Stimulated activated CD4-positive, alpha-beta T cell treated with anti-CD3 and anti-CD28 coated beads, TNF-alpha, amount 100 ng/mL, for 24 hours (primary cell): ENCODE measurements at places on chromosomes 5 and 9.

GRCh38 chr5:5183189-5183699 is 43.1 kb downstream of the ADAMTS16 start:
- no peak for DNase-seq

GRCh38 chr5:43019291-43019613 is 20.9 kb downstream of the ANXA2R start:
- no peak for DNase-seq

DNA sequence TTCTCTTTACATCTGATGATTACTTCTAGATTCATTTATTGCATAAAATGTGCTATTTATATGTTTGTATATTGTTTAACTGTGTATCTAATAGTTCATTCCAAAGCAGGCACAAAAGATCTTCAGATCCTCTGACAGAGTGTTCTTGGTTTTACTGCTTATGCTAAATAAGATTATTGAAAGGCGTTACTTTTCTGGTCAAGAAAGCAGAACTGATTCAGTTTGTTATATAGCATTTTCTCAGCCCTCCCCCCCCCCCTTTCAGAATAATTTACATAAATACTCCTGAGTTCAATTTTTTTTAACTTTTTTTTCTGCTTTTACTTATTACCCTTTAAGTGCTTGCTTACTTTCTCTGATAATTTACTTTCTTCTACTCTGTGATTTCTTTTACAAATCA is 15.4 kb downstream of the CDC42SE2 start:
- DNase-seq: no peak

- DNase-seq: no peak
Measured at GRCh38 chr5:178249191-178249989, 16.8 kb upstream of the PHYKPL start.

DNA sequence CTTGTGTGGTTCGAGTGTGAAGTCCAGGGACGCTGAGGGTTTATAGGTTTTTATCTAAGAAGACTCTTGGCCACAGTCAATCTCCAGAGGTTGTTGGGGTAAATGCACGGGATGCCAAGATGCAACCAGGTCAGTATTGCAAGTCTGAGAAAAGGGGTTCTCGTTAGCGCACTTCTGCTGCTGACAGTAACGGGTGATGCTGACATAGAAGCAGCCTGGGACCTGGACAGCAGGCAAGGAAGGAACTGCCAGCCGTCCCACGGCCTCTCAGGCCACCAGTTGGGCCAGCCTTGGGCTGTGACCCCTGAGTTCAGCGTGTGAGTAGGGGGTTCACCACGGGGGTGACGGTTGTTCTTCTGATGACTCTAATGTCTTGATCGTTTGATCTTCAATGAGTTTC is 39.0 kb downstream of the TENT4A start:
- no peak for DNase-seq

- no peak for DNase-seq
Measured at GRCh38 chr9:105507096-105507790, 50.7 kb upstream of the FKTN start.

GRCh38 chr5:107806271-107806670 is 135.5 kb upstream of the EFNA5 start:
- no peak for DNase-seq

GRCh38 chr9:94270009-94270408 is 10.9 kb downstream of the ZNF169 start:
- DNase-seq: no peak

DNA sequence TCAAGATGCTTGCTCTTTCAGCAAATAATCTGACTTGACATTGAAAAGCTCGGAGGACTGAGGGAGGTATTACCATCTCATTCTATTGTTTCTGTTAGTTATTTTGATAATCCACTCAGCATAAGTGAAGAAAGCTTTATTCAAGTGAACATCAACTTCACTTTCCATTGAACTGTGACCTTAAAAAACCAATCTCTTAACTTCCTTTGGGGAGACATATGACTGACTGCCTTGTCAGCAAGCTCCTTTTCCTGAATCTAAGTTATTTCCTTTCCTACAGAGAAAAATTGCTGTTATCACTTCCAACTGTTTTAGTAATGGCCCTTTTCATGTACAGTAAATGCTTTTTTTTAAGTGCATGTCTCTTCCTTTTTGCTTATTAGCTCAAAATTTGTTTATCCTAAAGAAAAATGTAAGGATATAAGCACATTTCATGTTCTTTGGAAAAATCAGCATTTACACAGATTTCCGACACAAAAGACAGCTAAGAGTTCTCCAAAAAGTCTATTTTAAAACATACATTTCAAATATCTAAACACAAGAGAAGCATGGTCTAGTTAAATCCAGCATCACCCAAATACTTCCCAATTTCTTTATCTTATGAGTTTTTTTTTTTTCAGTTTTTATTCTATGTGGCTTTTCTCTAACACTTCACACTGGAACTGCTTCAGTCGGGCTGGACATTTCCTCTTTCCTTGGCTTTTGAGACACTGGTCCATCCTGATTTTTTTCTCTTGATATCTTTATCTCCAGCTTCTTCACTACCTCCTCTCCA is 117.9 kb upstream of the DAB2 start:
- DNase-seq: no peak

- no peak for DNase-seq
Measured at GRCh38 chr5:172370648-172371545, 83.4 kb downstream of the SH3PXD2B start.

GRCh38 chr5:73960023-73960422 is 334.0 kb downstream of the ARHGEF28 start:
- DNase-seq: no peak

- no peak for DNase-seq
Measured at GRCh38 chr5:167945542-167946384, 345.7 kb upstream of the WWC1 start.

DNA sequence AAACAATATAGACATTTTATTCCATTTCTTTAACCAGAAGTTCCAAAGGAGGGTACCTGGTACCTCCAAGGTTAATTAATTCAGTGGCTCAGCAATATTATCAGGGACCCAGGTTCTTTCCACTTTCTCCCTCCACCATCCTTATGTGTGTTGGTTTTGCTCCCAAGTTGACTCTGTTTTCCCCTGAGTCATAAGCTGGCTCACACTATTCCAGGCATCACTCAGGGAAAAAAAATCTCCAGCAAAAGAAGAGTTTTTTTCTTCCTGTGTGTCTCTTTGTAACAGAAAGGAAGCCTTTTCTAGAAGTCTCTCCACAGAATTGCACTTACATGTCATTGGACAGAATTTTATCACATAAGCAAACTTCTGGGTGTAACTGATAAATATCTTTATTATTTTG is 31.2 kb upstream of the GALNT10 start:
- DNase-seq: no peak

GRCh38 chr5:56175488-56175887 is 57.6 kb downstream of the ANKRD55 start:
- no peak for DNase-seq

DNA sequence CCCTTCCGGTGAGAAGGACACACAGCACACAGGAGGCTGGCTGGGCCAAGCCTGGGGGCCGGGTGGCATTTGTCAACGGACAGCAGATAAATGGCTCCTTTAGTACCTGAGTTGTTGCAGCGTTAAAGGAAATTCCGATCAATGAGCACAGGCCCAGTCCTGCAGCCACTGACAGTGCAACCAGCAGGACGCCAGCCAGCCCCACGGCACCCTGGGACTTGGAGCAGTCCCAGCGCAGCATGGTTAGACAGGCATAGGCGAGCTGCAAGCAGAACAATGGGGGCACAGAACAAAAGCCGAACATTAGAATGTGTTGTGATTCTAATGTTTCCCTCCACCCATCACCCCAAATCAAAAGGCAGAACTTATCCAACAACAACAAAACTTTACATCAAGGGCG is 39.3 kb downstream of the PTCH1 start:
- DNase-seq: no peak

- DNase-seq: no peak
Measured at GRCh38 chr9:16816011-16816410, 54.5 kb downstream of the BNC2 start.

GRCh38 chr5:8239198-8239597 is 370.2 kb downstream of the MTRR start:
- DNase-seq: no peak

GRCh38 chr5:59123595-59124561 is 541.0 kb downstream of the RAB3C start:
- no peak for DNase-seq

GRCh38 chr9:110156902-110157301 is 51.1 kb downstream of the C9orf152 start:
- no peak for DNase-seq

GRCh38 chr5:119264186-119264585 is 91.6 kb upstream of the TNFAIP8 start:
- no peak for DNase-seq

GRCh38 chr5:95989283-95990048 is 27.8 kb upstream of the ELL2 start:
- DNase-seq: no peak

GRCh38 chr5:93578813-93579691 is 2.0 kb downstream of the NR2F1-AS1 start:
- DNase-seq: no peak

DNA sequence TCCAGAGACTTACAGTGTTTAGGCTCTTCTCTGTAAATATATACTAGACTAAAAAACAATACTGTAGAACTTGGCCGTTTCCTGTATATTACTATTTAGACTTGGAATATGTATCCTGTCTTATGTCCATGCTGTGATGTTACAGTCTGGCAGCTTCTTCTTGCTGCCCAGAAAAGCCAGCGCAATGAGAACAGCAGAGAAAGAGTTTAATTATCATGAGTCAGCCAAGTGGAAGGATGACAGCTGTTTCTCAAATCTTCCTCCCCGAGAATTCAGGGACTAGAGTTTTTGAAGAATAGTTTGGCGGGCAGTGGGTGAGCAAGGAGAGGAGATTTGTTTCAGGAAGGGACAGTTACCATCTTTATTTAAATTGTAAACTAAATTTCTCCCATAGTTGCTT is 37.5 kb downstream of the NAA35 start:
- no peak for DNase-seq

DNA sequence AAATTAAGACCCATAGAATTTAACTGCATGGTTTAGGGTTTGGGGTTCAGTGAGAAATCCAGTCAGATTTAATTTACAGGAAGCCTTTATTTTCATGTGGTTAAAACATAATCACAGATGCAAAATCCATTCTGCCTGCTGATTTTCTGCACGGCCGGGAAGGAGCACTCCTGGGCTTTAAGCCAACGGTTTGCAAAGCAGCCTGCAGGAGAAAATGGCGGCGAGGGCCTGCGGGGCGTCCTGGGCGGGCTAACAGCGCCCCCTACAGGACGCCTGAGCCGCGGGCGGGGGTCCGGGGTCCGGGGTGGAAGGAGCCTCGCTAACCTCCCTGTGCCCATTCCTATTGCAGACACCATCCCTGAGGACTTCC is 47.6 kb downstream of the THBS4 start:
- DNase-seq: peak; percentile 66

DNA sequence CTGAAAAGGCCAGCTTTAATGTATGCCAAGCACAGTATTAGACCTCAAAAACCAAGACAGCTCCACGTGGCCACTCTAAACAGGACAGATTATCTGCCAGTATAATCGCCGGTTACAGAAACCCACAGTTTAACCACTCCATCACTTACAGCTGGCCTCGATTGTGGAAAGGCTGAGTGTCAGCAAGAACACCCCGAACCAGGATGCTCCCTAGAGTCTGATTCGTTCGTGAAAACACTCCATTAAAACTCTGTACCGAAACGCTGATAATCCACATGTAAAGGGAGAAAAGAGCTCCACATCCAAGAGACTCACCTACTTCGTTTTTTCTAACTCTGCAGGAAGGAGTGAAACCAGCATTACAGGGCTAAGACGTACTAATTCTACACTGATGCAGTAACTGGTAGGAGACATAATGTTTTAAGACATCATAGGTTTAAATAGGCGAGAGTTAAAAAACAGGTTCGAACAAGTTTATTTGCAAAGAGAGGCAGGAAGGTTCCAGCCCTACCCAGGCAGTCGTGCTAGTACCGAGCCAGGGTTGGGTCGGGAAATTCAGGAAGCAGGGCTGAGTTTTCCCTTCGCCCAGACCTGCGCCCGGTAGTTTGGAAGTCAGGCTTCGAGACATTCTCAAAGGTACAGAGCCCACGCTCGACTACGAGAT is 949 bp downstream of the SERINC5 start:
- no peak for DNase-seq

DNA sequence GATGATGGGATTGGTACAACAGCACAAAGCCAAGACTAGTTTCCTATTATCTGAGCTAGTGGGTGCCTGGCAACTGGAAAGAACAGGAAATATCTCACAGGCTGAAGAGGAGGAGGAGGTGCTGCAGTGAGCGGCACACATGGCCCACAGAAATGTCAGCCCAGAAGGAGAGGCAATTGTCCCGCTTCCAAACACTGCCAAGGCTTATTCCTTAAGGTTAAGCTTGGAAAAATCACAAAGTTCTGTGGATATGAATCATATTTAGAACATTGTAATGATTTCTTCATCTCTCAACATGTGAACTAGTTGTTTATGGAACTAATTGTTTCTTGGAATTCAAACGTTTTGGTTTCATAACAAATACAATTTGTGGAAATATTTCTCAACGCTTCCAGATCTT is 1019.5 kb upstream of the SEMA6A start:
- DNase-seq: no peak

DNA sequence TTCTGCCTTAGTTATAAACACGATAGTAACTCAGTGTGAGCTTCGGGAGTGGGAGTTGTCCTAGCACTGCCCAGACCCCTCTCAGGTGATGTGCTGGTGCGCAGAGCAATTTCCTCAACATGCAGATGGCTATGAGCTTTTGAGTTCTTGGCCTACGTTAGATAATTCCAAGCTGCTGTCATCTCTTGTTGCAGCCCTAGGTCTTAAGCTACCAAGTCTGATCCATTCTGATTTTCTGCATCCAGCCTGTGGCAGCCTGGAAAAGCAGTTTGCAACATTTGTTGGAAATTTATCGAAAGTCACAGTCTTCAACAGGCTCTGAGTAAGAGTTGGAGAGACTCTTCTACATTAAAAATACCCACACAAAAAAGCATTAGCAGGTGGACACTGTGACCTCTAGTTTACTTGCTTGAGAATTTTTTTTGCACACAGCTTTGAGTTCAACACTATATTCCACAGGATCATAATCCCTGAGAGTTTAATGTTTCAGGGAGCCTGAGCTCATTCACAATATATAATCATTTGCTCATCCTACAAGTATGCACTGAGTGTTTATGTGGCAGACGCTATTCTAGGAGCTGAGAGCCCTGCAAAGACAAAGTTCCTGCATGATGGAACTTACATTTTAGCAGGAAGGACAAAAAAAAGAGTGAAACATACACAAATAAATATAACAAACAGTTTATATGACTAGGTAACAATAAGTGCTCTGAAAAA is 91.6 kb downstream of the UBE2QL1 start:
- DNase-seq: no peak

- DNase-seq: no peak
Measured at GRCh38 chr5:103808464-103809106, 246.0 kb upstream of the NUDT12 start.

GRCh38 chr9:136678624-136679023 is 8.6 kb downstream of the AGPAT2 start:
- DNase-seq: no peak

GRCh38 chr5:84149094-84149493 is 235.6 kb downstream of the EDIL3 start:
- DNase-seq: no peak

- DNase-seq: no peak
Measured at GRCh38 chr5:8418049-8418426, 549.1 kb downstream of the MTRR start.
